Stimulated activated CD8-positive, alpha-beta memory T cell treated with anti-CD3 and anti-CD28 coated beads, Interleukin-2, amount 100 ng/mL, for 1 hour (primary cell): ENCODE measurements at places on chromosomes 7 and 10.

DNA sequence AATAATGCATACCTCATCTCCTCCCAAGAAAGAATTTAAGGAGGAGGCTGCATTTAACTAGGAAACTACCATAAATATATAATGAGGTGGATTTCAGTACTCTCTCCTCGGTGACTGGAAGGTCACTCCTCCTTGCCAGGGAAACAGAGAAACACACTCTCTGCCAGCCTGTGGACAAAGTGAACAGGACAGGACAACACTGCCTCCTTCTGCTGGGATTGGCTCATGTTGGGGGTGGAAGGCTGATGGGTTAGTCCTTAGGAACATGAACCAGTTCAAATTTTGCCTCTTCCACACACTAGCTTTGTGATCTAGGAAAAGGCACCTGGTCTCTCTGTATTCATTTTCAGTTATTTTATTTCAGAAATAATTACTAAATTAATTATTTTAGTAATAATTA lies 50.6 kb upstream of the STEAP4 start:
- no peak for DNase-seq

GRCh38 chr10:112082120-112082519 lies 101.4 kb downstream of the GPAM start:
- no peak for DNase-seq

- peak; percentile 44 for DNase-seq
Measured at GRCh38 chr10:133278577-133279265, 2.1 kb upstream of the ADAM8 start.

GRCh38 chr10:108375691-108376090 lies 1211.2 kb upstream of the SORCS1 start:
- DNase-seq = no peak

GRCh38 chr10:76324283-76324682 lies 892.9 kb downstream of the LRMDA start:
- DNase-seq = no peak

- DNase-seq = no peak
Measured at GRCh38 chr10:59968705-59969104, 62.3 kb upstream of the CCDC6 start.

DNA sequence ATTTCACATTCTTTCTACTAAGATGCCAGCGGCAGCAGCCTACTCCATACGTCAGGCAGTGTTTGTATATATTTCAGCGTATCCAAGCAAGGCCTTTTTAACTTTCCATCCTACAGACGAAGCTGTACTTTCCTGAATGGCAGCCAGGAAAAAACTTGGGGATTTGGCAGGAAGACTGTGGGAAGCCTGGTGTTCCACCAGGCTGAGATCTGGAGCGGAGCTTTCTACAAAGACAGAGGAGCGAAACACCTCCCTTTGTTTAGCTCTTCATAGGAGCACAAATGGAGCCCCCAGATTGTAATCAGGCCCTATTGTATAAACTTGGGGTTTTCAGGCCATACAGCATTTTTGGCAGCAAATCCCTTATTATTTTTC lies 143.8 kb downstream of the TES start:
- DNase-seq = no peak

GRCh38 chr7:113100121-113100603 lies 13.5 kb upstream of the GPR85 start:
- no peak for DNase-seq

- no peak for DNase-seq
Measured at GRCh38 chr7:26007510-26007909, 144.5 kb upstream of the NFE2L3 start.

DNA sequence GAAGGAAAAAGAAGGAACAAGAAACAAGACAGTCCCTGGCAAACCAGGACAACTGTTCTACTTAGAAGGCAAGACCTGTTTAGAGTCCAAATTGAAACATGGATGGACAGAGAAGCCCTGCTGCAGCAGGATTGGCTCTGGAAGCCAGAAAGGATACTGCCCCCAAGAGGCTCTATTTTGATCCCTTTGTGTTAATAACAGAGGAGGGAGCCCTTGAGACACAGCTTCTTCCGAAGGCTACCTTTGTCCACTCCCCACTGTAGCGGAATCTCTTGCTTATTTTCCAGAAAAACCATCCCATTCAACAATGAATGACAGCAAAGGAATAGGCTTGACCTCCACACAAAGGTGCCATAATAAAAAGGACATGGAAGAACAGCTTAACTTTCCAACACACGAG lies 120.3 kb upstream of the FOXK1 start:
- DNase-seq = no peak

- DNase-seq = no peak
Measured at GRCh38 chr10:43573250-43574000, 991 bp downstream of the ZNF239 start.

GRCh38 chr7:146232604-146233003 lies 116.0 kb downstream of the CNTNAP2 start:
- no peak for DNase-seq

GRCh38 chr7:109782806-109783205 lies 1213.1 kb downstream of the DNAJB9 start:
- DNase-seq = no peak

- DNase-seq = no peak
Measured at GRCh38 chr7:137715121-137715520, 131.7 kb downstream of the DGKI start.

DNA sequence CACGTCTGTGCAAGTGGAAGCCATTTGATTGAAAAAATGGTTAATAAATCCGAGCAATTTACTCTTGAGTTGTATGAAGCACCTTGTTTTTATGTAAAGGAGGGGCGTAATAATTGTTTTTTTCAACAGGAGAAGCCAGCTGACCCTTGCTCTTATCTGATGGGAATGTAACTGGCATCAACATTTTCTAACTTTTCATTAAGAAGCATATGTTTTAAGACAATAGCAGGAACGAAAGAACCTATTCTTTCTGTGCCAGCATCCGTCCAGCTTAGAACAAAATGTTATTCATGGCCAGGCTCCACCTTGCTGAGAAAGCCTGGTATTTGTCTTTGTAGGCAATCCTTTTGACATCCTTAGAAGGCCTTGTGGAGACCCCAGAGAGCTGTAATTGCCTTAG lies 22.2 kb upstream of the AFAP1L2 start:
- no peak for DNase-seq
